ENCODE measurements at places on chromosomes 3 and 15.

- DNase-seq, result no peak
Observed at GRCh38 chr15:85333132-85333831, 47.1 kb upstream of the AKAP13 start.

DNA sequence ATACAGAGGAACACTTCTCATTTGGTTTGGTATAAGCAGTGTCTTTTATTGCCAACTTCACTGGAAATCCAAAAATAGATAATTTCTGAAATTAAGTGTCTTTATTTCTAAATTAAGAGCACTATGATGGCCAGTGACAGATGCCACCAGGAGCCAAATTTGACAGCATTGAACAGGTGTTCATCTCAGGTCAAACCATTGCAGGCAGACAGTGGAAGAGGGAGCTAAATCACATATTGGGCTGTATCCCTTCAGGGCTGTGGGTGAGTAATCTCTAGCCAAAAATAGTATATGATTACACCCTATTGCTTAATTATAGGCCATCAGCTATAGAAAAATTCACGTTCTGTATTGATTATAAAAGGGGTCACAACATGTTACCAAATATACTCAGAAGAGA lies 457.7 kb downstream of the NAALADL2 start:
- DNase-seq, result no peak

DNA sequence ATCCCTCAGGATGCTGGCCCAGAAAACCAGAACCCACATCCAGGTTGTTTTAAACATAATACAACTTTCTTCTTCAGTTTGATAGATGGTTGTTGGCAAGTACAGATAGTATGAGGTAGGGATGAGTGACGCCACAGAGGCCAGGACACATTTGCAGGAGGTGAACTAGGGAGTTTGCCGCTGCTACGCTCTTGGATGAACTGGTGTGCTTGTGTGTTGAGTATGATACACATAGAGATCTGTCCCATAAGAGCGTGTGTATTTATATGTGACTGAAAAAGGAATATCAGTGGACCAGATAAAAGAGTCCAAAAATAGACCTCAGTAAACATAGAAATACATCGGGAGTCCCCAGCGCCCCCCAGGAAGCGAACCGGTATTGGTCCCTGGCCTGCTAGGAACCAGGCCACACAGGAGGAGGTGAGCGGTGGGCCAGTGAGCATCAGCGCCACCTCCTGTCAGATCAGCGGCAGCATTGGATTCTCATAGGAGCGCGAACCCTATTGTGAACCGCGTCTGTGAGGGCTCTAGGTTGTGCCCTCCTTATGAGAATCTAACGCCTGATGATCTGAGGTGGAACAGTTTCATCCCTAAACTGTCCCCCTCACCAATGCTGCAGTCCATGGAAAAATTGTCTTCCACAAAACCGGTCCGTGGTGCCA lies 98.1 kb downstream of the LRRK1 start:
- DNase-seq, result no peak

DNA sequence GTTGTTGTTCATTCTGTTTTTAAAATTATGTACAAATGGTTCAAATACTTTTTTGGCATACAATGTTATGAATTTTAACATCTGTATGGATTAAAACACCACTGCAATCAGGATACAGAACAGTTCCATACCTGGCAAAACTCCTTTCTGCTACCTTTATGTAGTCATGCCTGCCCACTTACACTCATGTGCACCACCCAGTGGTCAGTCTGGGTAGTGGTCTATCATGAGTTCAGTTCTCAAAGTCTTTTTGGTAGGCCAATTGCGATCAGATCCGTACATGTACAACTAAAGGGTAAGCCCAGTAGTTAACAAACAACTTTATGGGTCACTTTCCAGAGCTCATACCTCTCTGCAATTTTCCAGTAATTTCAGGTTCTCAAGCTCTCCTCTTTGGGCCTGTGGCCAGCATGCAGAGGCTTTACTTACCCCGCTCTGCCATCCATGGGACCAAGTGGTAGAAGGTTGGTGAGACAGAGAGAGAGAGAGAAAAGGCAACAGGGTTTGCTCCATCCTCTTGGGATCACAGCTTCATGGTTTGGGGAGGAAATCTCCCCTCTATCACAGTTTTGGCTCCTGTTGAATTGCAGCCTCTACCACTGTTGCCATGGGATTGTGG lies 63.9 kb upstream of the FAM98B start:
- peak; percentile 18 for DNase-seq

GRCh38 chr3:114730397-114730796 lies 416.7 kb downstream of the ZBTB20 start:
- no peak for DNase-seq

DNA sequence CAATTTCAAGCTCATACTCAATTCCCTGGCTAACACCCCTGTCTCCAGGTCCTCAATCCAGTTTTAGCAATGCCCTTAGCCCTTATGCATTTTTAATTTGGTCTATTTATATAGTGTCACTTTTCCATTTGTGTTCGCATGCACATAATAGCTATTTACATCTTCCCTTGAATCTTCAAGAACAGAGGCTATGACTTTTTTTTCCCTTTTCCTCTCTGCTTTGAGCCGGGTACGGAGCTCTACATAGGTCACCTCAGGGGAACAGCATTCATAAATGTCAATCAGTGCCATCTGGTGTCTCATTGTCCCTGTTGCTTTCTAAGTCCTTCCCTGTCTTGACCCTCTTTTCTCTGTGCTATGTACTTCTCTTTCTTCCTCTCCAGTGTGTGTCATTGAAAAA lies 26.5 kb upstream of the ACTC1 start:
- no peak for DNase-seq

DNA sequence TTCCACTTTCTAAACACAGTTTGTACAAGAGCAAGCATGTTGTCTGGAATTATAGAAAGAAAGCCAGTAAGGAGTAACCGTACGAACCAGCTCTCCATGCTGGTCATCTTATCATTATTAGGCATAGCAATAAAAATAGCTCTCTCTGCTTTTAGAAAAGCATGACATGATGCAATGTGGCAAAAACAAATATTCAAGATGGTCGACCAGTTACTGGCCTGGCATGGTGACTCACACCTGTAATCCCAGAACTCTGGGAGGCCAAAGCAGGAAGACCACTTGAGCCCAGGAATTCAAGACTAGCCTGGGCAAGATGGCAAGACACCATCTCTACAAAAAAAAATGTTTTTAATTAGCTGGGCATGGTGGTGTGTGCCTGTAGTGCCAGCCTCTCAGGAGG lies 2.6 kb upstream of the MAP4 start:
- DNase-seq, result no peak

GRCh38 chr15:52193321-52193720 lies 2.1 kb upstream of the GNB5 start:
- no peak for DNase-seq

DNA sequence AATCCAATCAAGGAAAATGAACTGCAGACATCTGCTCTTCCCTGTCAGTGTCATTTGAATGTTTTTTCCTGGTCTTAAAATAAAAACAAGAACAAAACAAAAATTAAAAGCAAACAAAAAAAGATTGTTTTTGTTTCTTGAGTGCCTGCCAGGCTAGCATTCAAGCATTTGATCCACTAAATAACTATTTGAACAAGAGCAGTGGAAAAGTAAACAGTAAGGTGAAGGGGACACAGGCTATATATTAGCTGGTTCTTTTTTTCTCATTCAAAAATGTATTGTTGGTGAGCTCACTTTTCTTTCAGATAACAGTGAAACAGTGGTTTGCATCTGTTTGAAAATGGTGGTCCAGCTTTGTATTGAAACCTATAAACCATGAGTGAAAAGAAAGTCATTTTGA lies 586.9 kb upstream of the SGO1 start:
- DNase-seq, result no peak

DNA sequence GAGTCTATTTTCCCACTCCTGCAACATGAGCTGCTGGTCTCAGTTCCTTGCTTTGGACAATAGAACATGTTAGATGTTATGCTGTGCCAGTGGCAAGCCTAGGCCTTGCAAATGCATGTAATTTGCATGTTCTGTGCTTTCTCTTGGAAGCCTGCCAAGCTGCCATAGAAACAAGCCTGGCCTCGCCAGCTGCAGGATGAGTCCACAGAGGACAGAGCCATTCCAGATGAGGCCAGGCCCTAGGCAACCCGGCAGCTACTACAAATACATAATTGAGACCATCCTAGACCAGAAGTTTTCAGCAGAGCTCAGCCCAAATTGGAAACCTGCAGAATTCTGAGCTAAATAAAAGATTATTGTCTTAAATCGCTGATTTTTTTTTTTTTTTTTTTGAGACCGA lies 39.6 kb downstream of the TRIM69 start:
- no peak for DNase-seq

DNA sequence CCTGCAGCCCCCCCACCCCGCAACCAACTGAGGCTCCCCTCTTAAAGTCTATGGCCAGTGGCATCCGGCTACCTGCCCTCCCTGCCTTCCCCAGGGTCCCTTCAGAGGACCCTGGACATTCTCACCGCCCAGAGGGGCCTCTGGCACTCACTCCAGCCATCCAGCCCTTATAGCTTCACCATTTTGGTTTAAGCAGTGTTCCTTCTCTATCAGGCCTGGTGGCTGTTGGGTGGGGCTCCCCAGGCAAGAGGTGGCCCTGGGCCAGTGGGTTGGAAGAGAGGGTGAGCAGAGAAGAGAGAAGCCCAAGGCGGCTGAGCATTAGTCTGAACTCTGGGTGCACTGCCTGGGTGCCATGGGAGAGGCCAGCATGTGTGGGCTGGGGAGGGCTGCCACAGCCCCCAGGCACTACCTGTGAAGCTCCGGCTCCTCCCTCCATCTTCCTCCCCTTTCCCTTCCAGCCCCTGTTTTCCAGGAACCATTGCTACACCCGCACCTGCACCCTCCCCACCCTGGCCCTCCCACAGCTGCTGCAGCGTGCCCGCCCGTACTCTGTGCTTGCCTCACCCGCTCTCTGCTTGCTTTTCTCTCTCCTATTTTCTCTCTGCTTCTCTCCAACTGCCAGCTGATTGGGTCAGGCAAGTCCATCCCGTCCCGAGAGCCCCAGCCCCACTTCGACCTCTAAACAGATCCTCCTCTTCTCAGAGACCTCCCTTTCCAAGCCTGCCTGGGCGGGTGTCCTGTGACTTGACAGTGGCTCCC lies 168.2 kb downstream of the TBC1D2B start:
- DNase-seq, result no peak

DNA sequence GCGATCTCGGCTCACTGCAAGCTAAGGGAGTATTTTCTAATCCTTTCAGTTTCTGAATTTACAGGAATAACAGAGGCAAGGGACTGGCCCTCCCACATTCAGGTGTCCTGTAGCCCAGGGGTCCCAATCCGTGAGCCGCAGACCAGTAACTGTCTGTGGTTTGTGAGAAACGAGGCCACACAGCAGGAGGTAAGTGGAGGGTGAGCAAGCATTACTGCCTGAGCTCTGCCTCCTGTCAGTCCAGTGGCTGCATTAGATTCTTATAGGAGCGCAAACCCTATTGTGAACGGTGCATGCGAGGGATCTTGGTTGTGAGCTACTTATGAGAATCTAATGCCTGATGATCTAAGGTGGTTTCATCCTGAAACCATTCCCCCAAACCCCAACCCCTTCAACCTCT lies 5.0 kb upstream of the IL17RC start:
- DNase-seq, result no peak

GRCh38 chr3:38164643-38164951 lies 740 bp upstream of the OXSR1 start:
- peak; percentile 17 for DNase-seq

GRCh38 chr3:106518516-106518915 lies 649.7 kb upstream of the CBLB start:
- DNase-seq, result no peak

DNA sequence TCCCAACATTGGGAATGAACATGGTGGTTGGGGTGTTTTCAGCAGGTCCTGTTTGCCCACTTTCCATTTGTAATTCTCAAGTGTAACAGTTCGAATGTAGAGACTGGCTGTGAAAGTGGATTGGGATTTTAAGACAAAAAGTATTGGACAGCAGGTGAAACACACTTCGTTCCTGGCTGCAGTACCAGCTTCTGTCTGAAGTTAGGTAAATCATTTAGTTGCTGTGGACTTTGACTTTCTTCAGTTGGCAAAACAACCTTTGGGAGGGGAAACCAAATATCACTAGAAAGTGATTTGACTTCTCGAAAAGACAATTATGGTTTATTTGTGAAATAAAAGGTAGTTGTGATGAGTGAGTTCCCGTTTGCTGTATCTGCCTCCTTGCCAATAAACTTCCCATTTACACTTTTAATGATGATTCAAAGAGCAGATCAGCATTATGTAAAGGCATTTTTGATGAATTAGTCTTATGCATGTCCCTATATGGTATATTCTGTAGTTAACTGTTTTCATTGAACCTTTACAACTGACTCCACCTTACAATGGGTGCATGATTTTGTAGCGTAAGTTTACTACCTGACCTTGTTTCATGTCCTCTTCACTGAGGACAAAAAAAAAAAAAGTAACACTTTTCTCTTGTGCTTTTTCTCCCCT lies 34.0 kb downstream of the FNDC3B start:
- no peak for DNase-seq

GRCh38 chr15:39833515-39833981 lies 50.9 kb upstream of the FSIP1 start:
- DNase-seq, result no peak

GRCh38 chr3:73041537-73041936 lies 19.9 kb upstream of the EBLN2 start:
- DNase-seq, result no peak

GRCh38 chr3:150826466-150827282 lies 63.7 kb upstream of the SIAH2 start:
- no peak for DNase-seq

DNA sequence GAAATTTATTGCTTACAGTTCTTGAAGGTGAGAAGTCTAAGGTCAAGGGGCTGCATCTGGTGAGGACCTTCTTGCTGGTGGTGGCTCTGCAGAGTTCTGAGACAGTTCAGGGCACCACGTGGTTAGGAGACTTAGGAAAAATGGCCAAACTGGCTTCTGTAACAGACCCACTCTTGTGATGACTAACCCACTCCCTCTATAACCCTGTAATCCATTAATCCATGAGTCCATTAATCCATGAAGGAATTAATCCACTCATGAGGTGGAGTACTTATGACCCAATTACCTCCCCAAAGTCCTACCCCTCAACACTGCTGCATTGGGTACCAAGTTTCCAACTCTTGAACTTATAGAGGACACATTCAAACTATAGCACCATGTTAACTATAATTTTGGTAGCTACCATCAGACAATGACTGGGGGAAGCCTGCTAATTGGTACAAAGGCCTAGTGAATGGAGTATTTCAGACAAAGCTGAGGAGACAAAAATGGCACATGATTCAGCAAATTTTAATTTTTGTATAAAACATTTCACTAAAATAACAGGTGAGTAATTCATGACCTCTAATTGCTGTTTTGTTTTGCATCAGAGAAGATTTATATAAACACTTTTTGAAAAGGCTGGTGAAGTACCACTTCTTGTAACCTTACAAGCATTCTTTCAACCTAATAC lies 374.1 kb upstream of the TBL1XR1 start:
- DNase-seq, result no peak

DNA sequence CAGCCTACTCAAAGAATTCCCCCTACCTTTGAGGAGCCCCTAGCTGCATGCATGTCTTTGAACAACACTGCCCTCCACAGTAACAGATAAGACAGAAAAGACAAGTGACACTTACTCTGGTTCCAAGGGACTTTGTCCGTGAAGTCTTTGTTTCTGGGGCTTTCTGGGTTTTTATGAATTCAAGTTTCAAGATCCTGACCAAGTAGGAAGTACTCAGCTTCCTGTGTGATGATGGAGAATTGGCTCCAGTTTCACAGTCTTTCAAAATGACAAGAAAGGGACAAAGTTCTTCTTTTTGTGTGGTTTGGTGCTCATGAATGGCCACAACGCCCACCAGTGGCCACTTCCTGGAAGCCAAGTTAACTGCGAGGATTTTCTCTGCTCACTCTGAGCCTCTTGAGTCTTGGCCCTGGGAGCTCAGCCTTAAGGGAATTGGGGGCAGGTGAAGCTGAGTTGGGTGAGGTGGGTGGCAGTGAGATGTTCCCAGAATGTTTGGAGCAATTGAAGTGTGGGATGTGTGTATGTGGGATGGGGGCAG lies at the start of gene CCR1:
CCR1 (minus strand) TSS at position 147 of the 538 bp plus-strand sequence. CDS start 4,000 bp downstream, outside the sequence.
- DNase-seq, result peak; percentile 28

GRCh38 chr15:87387766-87388165 lies 868.8 kb downstream of the NTRK3 start:
- DNase-seq, result no peak

All from GM19239 (cell line).